ENCODE measurements at places on chromosomes 2 and 18.

GRCh38 chr2:9838391-9838790, 4.9 kb upstream of the TAF1B start:
- no peak for DNase-seq

DNA sequence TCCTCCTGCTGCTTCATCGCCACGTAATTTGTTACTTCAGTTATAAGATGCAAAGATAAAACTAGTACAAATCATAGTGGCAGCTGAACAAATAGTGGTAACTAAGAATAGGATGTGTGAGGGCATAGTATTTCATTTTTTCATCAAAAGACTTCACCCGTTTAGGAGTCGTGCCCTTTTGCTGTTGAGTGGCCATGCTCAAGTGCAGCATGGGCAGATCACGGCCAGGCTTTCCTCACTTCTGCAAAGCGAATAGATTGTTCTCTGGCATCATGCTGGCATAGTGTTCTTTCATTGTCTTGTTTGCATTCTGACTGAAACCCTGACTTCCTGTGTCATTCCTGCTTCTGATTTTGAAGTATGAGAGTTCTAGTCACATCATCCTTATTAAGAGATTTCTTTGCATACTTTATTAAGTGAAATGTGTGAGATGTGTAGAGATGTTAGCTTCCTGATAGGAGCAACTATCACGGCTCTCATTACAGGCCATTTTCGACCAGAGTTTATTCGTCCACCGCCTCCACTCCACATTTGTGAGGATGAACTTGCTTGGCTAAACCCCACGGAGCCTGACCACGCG, 11.8 kb downstream of the CNOT11 start:
- DNase-seq: no peak

- no peak for DNase-seq
Observed at GRCh38 chr2:64525317-64525613, 1.1 kb downstream of the AFTPH start.

DNA sequence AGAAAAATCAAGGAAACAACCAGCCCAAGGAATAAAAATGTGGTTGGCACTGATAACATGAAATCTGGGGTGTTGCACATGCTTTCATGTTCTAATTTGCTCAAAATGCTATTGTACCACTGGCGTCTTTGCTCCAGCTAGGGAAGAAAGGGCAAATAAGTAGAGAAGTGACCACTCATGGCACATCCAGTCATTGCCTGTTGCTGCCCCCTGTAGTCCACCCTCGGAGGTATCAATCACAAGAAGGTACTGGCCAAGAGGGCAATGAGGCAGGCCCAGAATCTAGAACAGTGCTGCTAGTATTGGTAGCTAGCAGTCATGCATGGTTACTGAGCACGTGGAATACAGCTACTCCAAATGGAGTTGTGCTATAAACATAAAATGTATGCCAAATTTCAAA, 213.4 kb downstream of the CDCA7 start:
- no peak for DNase-seq

DNA sequence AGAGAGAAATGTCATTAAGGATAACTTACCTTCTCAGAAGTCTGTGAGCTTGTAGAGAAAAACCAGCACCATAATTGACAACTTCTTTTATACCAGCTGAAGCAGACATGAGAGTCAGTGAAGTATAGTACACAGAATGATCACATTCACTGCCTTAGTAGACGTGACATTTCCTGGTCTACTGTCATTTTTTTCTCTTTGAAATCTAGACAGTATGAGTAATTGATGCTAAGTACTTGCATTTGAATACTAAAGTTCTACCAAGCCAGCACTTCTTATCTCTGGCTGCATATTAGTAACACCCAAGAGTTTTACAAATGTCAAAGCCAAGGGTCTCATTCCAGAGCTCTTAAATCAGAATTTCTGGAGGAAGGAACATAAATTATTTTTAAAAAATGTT, 25.4 kb upstream of the ACADL start:
- no peak for DNase-seq

- no peak for DNase-seq
Observed at GRCh38 chr2:77028032-77028600, 494.1 kb downstream of the LRRTM4 start.

- DNase-seq: no peak
Observed at GRCh38 chr2:229419158-229419557, 148.1 kb upstream of the PID1 start.

- DNase-seq: no peak
Observed at GRCh38 chr2:196066291-196067087, 2.1 kb downstream of the DNAH7 start.

DNA sequence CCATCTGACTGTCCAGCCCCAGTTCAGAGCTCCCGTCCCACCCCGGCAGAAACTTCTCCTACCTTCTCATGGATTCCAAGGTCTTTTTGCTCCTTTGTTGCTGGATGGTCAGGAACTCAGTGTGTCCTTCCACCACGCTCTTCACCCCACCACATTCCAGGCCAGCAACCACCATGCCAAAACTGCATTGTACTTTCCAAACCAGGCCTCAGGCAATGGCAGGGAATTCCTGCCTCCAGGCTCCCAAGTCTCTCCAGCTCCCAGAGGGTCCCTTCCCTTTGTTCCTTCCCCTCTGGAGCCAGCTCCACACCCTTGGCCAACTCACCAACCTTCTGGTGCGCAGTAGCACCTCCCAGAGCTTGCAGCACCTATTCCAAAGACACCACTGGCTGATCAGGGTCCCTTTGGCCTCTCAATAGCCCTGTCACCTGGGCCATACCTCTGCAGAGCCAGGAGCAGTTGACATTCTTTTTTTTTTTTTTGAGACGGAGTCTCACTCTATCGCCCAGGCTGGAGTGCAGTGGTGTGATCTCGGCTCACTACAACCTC, 8.1 kb downstream of the CHMP1B start:
- DNase-seq: no peak

DNA sequence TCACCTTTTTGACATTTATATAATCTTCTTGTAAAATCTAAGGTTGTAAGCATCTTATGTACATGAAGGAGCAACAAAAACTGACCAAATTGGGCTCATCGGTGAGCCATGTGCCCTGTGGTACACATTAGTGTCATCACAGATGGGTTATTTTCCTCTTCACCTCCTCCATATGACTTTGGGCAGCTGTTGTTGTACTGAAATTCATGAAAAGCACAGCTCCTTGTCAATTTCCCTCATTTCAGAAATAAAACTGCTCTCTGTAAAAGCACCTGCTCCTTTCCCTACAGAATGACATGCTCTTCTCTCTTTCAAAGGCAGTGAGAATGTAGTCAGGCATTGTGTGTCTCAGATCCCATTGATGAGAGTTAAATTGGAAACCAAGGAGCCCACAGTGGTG, 42.0 kb downstream of the DTNA start:
- no peak for DNase-seq

GRCh38 chr18:40058811-40059570, 1896.0 kb upstream of the PIK3C3 start:
- no peak for DNase-seq

- no peak for DNase-seq
Observed at GRCh38 chr2:172234716-172235691, 132.3 kb upstream of the DLX2 start.

GRCh38 chr2:69693059-69693774, 48.7 kb upstream of the ANXA4 start:
- no peak for DNase-seq

All from right renal cortex interstitium (tissue), 3 donors.